AG09309 (cell line): ENCODE measurements at places on chromosomes 4 and X.

GRCh38 chrX:15356444-15356843 lies 21.1 kb upstream of the PIGA start:
- DNase-seq, result no peak

GRCh38 chr4:150305995-150306394 lies 227.8 kb downstream of the DCLK2 start:
- peak; percentile 35 for DNase-seq

GRCh38 chr4:141771889-141772830 lies 135.8 kb downstream of the IL15 start:
- no peak for DNase-seq

DNA sequence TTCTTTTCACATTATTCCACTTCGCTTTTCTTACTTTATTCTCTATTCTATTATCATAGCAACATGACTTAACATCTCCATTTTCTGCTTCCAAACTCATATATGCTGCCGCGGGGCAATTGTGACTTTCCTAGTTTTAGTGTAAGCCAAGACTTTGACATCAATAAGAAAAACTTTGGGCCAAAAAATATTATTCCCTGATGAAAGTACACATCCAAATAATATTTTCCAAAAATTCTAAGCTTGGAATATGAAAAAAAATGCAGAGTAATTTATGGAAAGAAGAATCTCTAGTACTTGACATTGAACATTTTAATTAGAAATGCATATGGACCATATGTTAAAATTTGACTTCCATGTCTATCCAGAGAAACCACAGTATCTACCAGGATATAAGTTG lies 995.1 kb upstream of the INTU start:
- DNase-seq, result no peak

DNA sequence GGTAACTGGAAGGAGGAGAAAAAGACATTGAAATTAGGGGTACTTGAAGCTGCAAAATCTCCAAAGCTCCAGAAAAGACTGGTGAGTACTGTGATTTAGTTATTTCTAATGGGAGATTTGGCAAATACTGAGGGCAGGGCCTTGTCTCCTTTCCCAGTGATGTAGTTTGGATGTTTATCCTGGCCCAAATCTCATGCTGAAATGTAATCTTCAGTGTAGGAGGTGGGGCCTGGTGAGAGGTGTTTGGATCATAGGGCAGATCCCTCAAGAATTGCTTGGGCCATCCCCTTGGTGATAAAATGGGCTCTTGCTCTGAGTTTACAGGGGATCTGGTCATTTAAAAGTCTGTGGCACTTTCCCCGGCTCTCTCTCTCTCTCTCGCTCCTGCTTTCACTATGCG lies 33.1 kb upstream of the GK start:
- no peak for DNase-seq

DNA sequence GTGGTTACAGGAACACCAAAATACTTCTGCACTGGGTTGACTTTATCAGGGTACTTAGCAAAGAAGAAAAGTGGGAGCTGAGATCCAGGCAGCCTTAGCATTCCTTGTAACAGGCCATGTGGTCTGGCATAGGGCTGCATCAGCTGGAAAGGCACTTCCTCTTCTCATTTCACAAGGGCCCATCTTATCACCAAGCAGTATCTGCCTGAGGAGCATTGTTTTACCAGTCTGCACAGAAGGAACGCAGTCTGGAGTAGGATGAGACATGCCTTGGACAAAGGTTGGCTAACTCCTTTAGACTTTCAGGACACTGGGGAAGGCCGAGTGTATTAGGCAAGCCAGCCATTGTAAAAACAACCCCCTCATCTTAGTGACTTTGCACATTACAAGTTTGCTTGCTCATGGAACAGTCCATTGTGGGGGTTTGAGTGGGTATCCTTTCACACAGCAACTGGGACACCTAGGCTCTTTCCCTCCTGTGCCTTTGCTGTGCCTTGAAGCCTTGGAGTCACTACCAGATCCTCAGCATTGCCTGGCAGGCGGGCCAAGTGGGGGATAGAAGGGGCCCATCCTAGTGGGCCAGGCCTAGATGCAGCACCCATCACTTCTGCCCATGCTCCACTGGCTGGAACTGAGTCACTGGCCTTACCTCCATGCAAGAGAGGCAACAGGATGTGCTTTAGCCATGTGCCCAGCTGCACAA lies 4.6 kb downstream of the SUV39H1 start:
- no peak for DNase-seq

- peak; percentile 67 for DNase-seq
Observed at GRCh38 chrX:16511796-16512776, 137.9 kb upstream of the S100G start.

GRCh38 chr4:157014621-157015591 lies 43.3 kb upstream of the PDGFC start:
- DNase-seq, result peak; percentile 74

DNA sequence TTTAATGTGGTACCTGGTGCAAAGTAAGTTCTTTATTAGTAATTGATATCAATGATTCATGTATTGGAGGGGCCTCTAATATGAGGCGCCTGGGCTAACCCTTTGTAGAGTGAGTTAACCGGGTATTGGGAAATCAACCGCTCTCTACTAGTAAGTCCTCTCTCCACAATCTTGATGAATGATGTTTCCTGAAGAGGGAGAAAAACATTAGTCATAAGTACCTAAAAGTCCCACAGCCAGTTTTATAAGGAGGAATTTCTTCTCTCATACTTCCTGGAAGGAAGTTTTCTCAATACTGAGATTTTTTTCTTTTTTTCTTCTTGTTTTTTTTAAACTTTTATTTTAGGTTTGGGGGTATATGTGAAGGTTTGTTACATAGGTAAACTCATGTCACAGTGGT lies 62.3 kb downstream of the AGTR2 start:
- peak; percentile 31 for DNase-seq

DNA sequence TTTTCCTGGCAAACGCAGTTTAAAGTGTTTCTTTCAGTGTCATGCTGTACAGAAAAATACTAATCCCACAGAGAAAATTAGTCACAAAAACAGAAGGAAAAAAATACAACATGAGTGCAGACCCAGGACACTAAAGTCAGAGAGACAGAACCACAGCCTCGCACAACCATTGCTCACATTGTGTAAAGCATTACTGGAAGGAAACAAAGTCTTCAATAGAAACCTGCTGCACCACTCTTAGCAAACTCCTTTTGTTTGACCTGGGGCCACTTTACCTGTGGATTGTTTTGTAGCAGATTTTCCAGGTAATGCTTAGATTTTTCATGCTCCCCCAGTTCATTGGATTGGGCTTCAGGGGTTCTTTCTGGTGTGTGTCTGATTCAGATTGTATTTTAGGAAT lies 131.8 kb upstream of the TMLHE start:
- no peak for DNase-seq

GRCh38 chrX:148134578-148134977 lies 153.4 kb downstream of the FMR1NB start:
- DNase-seq, result no peak

GRCh38 chr4:163196926-163197480 lies 30.3 kb upstream of the NAF1 start:
- no peak for DNase-seq

DNA sequence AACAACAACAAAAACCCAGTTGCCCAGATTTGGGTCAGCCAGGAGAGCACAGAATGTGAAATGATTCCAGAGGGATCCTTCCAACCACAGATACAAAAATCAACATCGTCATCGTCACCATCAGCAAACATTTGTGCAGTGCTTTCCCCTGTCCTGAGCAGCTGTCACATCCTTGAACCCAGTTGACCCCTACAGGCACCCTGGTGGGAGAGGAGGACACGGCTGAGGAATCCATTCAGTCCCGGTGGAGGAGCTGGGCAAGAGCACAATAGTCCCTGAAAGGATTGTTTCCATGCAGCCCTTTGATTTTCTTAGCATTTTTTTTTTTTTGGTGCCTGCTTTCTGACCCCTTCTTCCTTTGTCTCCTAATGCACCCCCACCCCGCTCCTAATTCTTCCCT lies 37.1 kb upstream of the STX18 start:
- DNase-seq, result no peak

- DNase-seq, result no peak
Observed at GRCh38 chrX:130299279-130300009, 30.7 kb upstream of the ZNF280C start.

GRCh38 chrX:8867406-8867805 lies 66.2 kb upstream of the FAM9A start:
- DNase-seq, result no peak

DNA sequence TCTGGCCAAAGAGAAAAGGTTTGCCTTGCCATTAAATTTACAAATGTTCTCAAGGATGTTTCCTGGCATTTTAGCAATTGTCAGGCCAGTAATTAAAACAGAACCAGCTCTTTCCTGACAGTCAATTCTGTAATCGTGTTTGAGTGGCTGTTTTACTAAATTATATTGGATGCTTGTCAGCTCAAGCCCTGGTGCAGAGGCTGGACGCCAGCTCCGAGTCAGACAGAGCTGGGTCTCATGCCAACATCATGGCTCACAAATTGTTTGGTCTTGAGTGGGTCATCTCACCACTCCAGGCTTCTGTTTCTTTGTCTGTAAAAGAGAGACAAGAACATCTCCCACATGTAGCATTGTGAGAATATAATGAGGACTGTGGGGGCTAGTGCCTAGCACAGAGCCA lies 190.3 kb upstream of the PSAPL1 start:
- peak; percentile 21 for DNase-seq

- no peak for DNase-seq
Observed at GRCh38 chr4:130368668-130369067, 1272.7 kb downstream of the C4orf33 start.

- DNase-seq, result no peak
Observed at GRCh38 chr4:179521952-179522351, 2079.7 kb upstream of the AGA start.

DNA sequence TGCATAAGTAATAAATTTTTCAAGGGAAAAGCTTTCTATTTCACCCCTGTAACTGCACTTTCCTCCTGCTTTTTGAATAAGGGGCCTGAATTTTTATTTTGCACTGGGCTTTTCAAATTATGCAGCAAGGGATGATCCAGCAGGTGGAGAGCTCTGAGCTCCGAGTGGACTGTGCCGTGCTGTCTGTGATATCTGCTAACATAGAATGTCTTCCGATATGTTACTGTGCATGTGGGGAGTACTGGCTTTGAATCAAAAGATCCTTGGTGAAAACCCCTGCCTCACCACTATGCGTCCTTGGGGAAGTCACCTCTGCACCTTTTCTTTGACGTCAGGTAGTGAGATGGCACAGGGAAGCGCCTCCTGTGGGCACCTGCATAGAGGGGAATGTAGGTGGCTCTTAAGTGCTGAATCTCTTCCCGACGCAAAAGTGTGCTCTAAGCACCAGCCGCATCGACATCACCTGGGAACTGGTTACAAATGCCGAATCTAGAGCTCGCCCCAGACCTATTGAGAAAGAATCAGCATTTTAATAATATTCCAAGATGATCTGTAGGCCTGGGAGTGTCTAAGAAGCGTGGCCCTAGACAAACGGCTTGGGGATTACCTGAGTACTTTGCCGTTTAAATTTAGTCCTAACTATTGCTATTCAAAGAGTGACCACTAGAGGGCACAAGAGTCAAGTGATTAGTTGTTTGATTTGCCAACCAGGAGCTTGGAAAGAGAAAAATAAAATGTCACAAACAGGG lies 19.2 kb upstream of the WFS1 start:
- peak; percentile 20 for DNase-seq
